Stimulated activated naive CD8-positive, alpha-beta T cell treated with anti-CD3 and anti-CD28 coated beads, Interleukin-15, Interleukin-2, amounts not matched to agents 100 U/mL and 50 U/mL, for 24 hours (primary cell): ENCODE measurements at places on chromosomes 6 and 20.
A peak's percentile ranks its signal among the peaks of the same experiment; 100 is the strongest.

DNA sequence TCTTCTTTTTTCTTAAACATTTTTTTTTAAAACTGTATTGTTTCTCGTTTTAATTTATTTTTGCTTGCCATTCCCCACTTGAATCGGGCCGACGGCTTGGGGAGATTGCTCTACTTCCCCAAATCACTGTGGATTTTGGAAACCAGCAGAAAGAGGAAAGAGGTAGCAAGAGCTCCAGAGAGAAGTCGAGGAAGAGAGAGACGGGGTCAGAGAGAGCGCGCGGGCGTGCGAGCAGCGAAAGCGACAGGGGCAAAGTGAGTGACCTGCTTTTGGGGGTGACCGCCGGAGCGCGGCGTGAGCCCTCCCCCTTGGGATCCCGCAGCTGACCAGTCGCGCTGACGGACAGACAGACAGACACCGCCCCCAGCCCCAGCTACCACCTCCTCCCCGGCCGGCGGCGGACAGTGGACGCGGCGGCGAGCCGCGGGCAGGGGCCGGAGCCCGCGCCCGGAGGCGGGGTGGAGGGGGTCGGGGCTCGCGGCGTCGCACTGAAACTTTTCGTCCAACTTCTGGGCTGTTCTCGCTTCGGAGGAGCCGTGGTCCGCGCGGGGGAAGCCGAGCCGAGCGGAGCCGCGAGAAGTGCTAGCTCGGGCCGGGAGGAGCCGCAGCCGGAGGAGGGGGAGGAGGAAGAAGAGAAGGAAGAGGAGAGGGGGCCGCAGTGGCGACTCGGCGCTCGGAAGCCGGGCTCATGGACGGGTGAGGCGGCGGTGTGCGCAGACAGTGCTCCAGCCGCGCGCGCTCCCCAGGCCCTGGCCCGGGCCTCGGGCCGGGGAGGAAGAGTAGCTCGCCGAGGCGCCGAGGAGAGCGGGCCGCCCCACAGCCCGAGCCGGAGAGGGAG is 580 bp downstream of the VEGFA start:
- peak; percentile 57 for DNase-seq

GRCh38 chr6:111113336-111114086 is 26.2 kb downstream of the SLC16A10 start:
- DNase-seq, result peak; percentile 33

DNA sequence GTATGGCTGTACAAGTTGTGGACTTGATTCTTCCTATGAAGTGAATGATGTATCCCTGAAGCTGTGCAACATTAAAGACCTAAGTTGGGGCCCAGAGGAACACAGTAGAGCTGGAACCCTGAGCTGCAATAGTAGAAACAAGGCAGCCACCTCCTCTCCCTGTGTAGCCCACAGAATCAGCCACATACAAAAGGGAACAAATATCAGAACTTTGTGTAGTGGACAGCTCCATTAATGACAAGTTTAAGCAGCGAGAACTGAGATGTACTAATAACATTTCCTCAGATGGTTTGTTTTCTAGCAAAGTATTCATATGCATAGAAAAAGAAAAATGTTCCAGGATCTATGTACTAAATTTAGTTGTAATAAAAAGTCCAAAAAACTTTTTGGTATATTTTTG is 19.2 kb downstream of the PHACTR1 start:
- DNase-seq, result no peak

- no peak for DNase-seq
These were observed 122.6 kb upstream of the NOX3 start for GRCh38 chr6:155578251-155578650.

DNA sequence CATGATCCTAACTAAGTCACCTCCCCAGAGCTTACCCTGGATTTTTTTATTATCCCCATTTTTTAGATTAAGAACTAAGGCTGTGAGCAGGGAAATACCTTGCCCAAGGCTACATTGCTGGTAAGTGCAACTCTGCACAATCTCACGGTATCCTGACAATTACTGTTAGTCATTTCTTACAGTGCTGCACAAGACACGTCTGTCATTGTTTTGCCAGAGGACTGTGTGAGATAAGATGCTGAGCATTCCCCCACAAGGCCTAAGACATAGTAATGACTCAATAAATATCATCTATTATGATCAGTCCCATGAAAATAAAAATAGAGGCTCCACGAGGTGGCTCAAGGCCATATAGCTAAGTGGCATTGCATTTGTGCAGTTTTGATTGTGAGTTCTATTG is 21.0 kb downstream of the PFDN4 start:
- DNase-seq, result no peak

DNA sequence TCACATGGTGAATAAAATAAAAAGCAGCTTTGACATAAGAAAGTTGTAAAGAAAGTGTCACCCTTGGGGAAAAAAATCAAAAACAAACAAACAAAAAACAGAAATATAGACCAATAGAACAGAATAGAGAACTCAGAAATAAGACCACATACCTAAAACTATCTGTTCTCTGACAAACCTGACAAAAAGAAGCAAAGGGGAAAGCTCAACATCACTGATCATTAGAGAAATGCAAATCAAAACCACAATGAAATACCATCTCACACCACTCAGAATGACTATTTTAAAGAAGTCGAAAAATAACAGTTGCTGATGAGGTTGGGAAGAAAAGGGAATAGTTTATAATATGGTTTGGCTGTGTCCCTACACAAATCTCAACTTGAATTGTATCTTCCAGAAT is 159.1 kb downstream of the TINAG start:
- no peak for DNase-seq

DNA sequence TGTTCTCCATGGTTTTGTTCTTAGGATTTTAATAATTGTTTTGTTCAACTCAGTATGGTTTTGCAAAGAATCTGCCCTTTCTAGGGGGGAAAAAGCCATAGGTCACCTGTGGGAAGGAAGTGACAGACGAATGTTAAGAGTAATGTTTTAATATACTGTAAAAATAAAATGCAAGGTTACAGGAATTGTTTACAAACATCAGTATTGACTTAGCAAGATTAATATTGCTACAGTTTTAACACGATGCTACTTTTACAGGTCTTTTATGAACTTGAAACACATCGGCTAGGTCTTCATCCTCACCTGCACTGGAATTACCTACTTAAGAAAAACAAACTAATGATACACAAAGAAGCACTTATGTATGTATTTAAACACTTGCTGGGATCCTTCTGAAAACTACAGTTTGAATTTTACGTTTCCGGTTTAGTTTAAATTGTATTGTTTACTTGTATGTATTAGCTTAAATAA is 1.7 kb upstream of the NKX2-4 start:
- no peak for DNase-seq

DNA sequence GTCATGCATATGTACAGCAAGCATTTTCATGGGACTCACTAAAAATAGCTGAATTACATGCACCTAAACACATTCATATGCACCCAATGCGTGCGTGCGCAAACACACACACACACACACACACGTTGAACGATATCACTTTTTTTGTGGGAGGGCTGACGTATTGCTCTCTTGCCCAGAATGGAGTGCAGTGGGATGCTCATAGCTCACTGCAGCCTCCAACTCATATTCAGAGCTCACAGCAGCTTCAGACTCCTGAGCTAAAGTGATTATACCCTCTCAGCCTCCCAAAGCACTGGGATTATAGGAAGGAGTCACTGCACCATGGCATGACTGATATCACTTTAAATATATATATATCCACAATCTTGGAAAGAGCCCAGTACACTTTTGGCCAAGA is 620.4 kb upstream of the MANEA start:
- DNase-seq, result no peak

GRCh38 chr6:16168121-16168520 is 39.2 kb downstream of the MYLIP start:
- DNase-seq, result peak; percentile 26

DNA sequence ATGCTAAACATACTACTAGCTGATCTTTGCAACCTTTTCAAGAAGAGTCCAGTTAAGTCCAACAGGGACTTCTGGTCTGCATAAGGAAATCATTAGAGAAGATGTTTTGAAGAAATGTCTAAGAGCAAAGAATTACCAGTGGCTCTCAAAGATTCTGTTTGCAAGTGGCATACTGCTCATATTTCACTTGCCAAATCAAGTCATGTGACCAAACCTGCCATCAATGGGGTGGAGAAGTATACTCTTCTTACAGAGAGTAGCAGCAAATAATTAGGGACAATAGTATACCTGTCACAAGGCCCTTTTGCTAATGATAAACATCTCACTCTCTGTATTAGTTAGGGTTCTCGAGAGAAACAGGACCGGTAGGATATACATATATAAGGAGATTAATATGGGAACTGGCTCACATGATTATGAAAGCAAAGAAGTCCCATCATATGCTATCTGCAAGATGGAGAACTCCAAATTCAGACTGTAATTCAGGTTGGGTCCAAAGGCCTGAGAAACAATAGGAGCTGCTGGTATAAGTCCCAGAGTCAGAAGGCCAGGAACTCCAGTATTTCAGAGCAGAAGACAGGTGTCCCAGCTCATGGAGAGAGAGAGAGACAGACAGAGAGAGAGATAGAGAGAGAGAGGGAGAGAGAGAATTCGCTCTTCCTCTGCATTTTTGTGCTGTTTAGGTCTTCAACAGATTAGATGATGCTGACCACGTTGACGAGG is 111.5 kb downstream of the LCA5 start:
- no peak for DNase-seq

- peak; percentile 33 for DNase-seq
These were observed 4.2 kb upstream of the EPHA7 start for GRCh38 chr6:93423542-93423941.

DNA sequence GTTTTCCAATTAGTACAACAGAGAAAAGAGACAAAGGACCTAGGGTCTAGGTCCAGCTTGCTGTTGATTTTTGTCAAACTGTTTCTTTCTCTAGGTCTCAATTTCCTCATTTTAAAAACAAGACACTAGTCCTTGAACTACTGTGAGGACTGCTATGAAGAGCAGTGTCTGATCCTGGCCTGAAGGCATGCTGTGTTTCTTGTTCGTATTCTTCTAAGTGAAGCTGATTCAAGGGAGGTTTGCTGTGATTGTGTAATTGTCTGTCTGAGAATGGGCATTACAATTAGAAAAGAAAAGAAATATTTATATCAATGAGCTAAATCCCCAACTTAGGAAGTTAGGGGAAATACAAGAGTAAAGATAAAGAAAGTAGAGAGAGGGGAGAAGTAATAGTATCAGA is 228.2 kb upstream of the SUPT3H start:
- DNase-seq, result no peak

GRCh38 chr6:90194371-90194841 is 102.2 kb downstream of the BACH2 start:
- no peak for DNase-seq

GRCh38 chr6:134397676-134398075 is 79.8 kb upstream of the SGK1 start:
- DNase-seq, result no peak

DNA sequence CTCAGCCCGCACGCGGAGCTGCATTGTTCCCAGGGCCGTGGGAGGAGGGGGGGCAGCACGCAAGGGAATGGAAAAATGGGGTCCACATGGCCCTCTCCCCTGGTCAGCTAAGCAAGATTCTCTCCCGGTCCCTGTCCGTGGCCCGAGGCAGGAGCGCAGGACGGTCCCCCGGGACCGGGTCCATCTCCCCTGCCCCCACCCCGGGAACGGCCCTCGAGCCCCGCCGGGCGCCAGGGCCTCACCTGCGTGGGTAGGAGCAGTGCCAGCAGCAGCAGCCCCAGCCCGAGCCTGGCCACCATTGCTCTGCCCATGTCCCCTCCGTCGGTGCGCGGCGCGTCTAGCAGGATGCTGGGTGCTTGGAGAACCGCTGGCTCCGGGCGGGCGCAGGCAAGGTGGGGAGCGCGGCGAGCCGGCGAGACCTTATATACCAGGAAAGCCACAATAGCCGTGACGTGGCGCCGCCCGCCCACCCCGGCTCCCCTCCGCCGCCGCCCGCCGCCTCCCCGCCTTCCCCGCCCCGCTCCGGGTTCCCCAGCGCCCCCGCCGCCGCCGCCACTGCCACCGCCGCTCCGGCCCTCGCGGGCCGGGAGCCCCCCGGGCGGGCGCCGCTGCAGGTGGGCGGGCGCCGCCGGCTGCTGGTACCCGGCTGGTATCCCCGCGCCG is at the start of gene CD24:
CD24 (minus strand) TSS at position 394 of the 663 bp plus-strand sequence; CDS start at position 311, 83 bp downstream.
- peak; percentile 50 for DNase-seq

- no peak for DNase-seq
These were observed 103.6 kb upstream of the NXT1 start for GRCh38 chr20:23246717-23247664.

DNA sequence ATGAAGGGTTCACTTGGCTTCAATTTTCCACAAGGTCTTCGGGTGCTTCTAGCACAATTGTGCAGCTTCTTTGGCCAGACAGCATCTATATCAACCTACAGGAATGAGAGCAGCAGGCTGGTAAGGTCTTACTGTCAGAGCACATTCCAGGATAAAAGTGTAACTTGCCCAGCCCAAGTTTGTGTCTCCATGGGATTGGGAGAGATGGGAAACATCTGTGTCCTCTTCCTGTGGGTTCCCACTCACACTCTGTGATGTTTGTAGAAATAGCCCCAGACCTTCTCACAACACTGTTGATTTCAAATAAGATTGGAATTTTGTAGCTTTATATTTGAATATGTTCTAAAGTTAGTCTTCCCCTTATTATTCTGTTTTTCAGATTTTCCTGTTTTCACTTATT is 83.4 kb upstream of the RGS17 start:
- DNase-seq, result no peak

DNA sequence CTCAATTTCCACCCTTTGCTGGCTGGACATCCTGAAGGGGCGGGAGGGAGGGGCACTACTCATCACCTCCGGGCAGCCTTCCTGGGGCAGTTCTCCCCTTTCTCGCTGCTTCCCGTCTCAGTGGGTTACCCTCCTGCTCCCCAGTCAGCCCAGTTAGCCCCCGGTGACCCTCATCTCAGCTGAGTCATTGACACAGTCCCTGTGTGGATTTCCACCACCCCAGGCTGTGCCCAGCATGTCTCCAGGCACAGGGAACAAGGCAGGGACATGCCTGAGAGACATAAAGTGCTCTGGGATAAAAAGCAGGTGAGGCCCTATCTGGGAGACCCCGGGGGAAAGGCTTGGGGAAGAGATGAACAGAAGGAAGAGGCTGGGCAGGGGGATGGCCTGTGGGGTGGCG is 29.9 kb upstream of the HMGA1 start:
- DNase-seq, result no peak

GRCh38 chr6:76694795-76695194 is 622.3 kb upstream of the IMPG1 start:
- DNase-seq, result no peak

DNA sequence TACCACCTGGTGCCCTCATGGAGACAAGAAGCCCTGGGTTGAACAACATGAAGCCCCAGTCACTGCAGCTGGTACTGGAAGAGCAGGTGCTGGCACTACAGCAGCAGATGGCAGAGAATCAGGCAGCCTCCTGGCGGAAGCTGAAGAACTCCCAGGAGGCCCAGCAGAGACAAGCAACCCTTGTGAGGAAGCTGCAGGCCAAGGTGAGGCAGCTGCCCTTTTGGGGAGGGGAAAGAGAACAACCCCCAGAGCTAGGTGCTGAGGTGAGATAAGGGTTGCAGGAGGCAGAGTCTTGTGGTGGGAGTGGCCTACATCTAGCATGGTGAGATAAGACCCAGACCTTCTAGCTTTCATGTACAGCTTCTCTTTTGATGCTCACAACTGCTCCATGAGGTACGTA is 7.0 kb downstream of the CEP250 start:
- DNase-seq, result no peak

- no peak for DNase-seq
These were observed 65.7 kb downstream of the HTR1B start for GRCh38 chr6:77397561-77397960.

- peak; percentile 77 for DNase-seq
These were observed 8.9 kb downstream of the BPIFB1 start for GRCh38 chr20:33291830-33292355.

GRCh38 chr20:57821935-57822334 is 112.1 kb upstream of the PMEPA1 start:
- DNase-seq, result no peak

- no peak for DNase-seq
These were observed 145.2 kb downstream of the DOK5 start for GRCh38 chr20:54620611-54621010.

GRCh38 chr20:25077610-25078169 is 4.3 kb downstream of the VSX1 start:
- DNase-seq, result no peak
